ENCODE measurements at places on chromosomes 5 and 9. TPM values are rescaled to one million over a fixed set of nuclear protein-coding genes. Genes with fewer than 3 reads are reported as not detected.

The PRSS3 gene
- total RNA-seq = 9.9 TPM

The RRAGA gene
- total RNA-seq = 129 TPM

The PCDHGB1 gene
- total RNA-seq = 1.7 TPM

The SLC36A3 gene
- total RNA-seq = not detected

The RNF208 gene
- 1.9 TPM for total RNA-seq

The TXNDC8 gene
- not detected for total RNA-seq

The CARD9 gene
- 0.90 TPM for total RNA-seq

The CCDC192 gene
- total RNA-seq = not detected

The PLEKHG4B gene
- total RNA-seq = 1.3 TPM
